Nucleus accumbens (tissue), 56 donors: ENCODE measurements at places on chromosomes 16 and 17.

GRCh38 chr16:11689031-11689840, 21.0 kb downstream of the SNN start:
- no peak for DNase-seq

DNA sequence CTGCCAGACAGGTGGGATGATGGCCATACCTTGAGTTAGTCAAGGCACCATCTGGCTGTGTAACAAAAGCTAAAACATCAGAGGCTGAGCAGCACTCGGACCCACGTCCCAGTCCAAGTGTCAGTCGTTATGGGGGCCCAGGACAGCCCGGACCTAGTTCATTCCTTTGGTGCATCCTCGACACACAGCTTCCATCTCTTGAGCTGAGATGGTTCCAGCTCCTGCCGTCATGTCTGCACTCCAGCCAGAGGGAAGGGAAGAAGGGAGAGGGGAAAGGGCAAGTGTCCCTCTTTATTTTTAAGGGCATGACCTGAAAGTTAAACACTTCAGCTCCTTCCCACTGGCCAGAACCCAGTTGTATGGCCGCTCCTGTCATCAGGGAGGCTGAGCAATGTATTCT, 218.0 kb downstream of the SEC14L1 start:
- DNase-seq: no peak

DNA sequence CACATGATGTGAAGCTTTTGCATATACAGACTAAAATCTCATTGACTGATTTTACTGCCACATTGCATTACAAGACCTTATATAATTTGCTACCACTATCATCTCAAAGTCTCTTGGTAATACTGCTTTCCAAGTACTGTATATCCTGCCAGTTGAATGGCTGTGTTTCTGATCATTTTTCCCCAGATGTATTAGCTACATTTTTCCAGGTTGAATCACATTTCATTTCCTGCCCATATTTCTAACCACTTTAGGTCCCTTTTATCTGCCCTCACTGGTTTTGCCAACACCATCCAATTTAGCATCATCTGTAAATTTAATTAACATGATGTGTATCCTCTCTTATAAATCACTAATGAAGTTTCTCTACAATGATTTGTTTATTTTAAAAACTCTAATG, 365.7 kb upstream of the PMFBP1 start:
- DNase-seq: no peak

GRCh38 chr17:27158382-27158781, 135.5 kb upstream of the WSB1 start:
- DNase-seq: no peak

GRCh38 chr17:8563981-8564602, 66.4 kb downstream of the MYH10 start:
- DNase-seq: no peak
